T-cell (primary cell): ENCODE measurements at places on chromosomes 11 and 22. TPM values are rescaled to one million over a fixed set of nuclear protein-coding genes. Genes with fewer than 3 reads are reported as not detected.

DNA sequence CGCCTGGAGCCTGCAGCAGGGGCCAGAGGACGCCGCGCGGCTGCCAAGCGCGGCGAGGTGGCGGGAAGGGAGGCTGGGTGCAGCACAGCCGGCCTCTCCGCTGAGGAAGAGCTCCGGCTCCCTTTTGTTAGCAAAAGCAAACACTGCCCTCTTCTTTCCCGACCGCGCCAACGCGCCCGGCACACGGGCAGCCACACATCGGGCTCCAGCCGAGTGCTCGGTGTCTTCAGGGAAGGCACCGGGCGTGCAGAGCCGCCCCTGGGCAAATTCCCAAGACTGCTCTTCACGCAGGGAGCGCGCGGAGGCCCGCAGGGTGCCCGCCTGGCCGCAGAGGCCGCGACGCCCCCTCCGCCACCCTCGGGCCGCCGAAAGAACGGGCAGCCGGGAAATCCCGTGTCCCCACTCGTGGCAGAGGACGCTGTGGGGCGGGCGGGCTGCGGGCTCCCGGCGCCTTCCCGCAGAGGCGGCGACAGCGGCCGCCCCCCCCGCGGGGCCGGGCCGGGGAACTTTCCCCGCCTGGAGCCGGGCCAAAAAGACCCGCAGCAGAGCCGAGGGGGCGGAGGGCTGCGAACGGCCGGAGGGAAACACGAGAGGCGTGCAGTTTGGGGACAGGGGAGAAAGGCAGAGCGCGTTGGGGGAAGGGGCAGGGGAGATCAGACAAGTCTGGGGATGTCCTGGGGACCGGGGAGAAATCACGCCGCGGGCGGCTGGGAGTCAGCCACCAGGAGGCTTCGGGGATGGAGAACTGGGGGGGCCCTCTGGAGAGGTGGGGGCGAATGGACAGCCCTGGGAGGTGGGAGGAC, 931 bp downstream of the CADM1 start:
- DNase-seq, result no peak

DNA sequence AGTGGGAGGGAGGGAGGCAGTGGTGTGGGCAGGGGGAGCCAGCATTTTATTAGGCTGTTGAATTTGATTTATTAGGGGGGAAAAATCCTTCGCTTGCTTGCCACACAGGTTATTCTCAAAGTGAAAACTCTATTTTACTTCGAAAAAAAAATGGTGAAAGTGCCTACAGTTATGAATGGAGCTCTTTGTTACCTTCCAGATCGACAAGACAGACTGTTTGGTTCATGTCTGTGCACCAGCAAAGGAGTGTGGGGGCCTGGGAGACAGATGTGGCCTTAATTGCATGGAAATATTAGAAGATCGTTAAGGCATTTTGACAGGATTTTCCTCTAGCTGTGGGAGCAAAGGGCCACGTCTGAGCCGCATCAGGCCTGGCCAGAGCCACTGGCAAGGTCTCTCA, 45.7 kb downstream of the FLI1 start:
- DNase-seq, result no peak

DNA sequence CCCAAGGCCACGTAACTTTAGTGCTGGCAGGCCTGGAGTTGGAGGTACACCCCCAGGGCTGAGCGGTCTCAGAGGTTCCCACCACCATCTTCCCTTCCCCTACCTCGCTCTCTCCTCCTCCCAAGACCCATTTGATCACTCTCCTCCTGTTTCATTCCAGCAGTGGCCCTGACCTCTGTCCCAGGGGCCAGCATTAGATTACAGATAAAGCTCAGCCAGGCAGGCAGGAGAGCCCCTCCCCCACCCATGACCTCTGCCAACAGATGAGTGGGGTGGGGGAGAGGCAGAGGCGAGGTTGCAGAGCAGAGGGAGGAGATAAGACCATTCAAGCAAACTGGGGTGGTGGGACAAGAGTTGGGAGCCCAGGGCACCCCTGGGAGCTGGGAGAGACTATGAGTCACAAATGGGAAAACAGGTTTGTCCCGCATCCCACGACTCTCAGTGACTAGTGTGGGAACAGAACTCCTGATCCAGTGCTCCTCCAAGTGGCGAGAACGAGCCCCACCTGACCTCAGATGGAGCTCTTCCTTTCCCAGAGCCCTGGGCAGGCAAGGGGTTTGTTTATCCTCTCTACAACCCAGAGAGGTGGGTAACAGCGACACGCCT, 367.9 kb downstream of the MN1 start:
- DNase-seq, result no peak

DNA sequence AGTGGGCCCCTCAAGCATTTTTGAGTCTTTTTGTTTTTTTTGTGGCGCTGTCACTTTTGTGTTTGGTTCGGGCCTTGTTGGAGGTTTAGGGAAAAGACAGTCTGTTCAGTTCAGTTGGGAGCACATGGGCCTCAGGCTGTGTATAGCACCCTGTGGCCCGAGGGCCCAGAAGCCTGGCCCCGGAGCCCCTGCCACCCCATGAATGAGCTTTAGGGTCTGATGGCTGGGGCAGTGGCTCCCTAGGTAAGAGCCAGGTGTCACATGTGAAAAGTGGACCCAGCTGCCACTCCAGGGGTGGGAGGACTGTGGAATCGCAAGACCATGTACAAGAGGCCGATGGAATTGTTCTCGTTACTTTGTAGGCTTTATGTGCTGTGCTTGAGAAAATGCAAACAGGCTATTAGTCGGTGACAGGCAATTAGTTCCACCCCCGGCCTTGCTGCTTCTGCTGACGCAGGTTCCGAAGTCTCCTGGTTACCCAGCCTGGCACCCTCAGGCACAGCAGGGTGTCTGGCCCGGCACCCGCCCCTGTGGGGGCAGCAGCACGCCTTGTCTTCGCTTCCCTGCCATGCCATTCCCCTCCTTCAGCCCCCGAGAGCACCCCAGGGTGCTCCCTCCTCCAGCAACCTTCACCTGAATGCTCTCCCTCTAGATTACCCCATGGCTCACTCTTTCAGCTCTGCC, 38.2 kb upstream of the PARVG start:
- DNase-seq, result no peak

DNA sequence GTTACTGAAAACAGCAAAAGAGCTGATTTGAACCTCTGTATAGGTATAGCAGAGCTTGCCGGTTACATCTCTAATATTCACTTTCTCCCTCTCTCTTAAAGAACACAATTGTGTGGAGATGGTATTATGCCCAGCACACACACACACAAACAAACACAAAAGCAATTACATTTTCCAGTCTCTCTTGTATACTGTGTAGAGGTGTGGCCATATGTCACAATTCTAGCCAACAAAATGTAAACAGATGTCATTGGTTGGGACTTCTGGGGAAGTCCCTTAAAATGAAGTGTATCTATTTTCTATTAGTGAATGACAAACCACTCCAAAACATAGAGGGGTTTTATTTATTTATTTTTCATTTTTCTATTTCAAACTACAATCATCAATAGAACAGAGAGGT, 12.8 kb downstream of the KCTD14 start:
- no peak for DNase-seq

DNA sequence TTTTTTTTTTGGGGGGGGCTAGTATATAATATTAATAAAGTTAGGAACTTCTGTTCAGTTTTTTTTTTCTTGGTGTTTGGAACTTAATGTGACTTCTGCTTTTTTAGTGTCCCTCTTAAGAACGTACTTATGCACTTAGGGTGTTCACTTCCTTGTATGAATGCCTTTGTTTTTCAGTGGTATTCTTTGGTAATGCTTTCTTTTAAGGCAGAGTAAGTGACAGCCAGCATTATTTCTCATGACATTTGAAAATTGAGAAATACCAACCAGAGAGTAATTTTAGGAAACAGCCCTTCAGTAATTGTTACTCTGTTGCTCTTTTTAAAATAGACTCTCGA, 2.4 kb downstream of the GRK3 start:
- no peak for DNase-seq

DNA sequence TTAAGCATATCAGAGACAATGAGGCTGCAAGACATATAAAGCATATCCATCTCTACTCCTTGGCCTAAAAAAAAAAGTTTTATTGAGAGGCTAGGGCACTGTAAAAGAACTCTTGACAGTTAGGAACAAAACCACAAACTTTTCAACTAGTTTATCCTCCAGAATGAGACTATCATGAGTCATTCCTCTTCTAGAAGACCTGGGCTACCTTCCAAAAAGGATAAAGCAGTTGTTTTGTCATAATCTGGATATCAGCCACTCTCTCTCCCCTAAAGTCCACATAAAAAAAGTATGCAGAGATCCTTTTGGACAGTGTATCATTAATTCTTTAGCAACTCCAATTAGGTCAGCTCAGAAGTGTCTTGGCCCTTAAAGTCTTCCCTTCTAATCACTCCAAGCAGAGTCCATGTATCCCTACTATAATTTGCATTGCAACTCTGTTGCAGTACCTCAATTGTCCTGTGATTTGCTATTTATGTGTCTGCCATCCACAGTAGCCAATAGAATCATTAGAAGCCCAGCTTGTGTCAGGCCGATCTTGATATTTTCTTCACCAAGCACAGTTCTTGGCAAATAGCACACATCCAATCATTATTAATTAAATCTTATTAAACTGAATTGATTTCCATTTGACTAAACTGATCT, 10.4 kb downstream of the OR51T1 start:
- no peak for DNase-seq

GRCh38 chr11:60831501-60832079, 10.3 kb upstream of the CCDC86 start:
- no peak for DNase-seq

- DNase-seq, result no peak
These were observed 7.0 kb downstream of the CD3E start for GRCh38 chr11:118311518-118311917.

- DNase-seq, result no peak
These were observed 13.1 kb downstream of the KCNJ5 start for GRCh38 chr11:128904303-128904655.

DNA sequence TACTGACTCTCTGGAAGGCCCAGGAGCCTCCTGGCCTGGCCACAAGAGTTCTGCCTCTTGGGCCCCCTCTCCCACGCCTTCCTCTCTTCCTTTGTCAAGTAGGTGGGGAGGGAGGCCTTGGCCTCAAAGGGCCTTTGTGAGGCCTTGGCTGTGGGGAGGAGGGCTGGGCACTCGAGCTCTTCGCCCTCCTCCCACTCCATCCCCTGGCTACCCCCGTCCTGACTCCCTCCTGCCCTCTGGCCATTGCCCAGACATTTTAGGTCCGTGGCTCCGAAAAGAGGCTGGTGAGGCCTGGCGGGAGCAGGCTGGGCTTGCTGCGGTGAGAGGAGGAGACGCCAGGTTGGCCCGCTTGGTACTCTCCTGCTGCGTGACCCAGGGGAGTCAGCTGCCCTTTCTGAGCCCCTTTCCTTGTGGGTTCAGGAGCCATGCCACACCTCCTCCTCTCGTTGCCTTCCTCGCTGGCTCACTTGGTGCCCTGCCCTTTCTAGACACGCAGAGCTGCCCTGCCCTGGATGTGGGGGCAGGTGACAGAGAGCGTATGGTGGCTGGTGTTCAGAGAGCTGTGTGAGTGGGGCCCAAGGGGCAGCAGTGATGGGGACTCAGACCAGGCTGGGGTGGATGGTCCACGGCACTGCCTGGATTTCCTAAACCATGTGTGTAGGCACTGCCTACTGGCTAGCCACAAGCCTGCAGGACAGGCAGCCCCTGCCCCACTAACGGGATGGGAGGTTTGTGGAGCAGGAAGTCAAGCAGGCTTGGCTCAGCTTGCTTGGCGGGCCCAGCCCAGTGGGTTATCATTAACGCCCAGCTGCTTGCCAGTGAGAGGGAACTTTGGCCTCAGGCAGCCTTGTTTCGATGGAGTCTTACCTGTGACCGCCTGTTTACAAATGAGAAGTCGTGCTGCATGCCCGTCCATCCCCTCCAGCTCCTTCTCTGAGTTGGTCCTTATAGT, 15.8 kb upstream of the OMP start:
- no peak for DNase-seq

GRCh38 chr11:3139086-3139440, 26.0 kb downstream of the OSBPL5 start:
- no peak for DNase-seq

- no peak for DNase-seq
These were observed 388.2 kb downstream of the TMEM135 start for GRCh38 chr11:87425943-87426342.

GRCh38 chr11:117950301-117950700, 21.1 kb upstream of the TMPRSS13 start:
- peak; percentile 73 for DNase-seq

GRCh38 chr11:76939219-76939631, 78.5 kb downstream of the ACER3 start:
- no peak for DNase-seq

DNA sequence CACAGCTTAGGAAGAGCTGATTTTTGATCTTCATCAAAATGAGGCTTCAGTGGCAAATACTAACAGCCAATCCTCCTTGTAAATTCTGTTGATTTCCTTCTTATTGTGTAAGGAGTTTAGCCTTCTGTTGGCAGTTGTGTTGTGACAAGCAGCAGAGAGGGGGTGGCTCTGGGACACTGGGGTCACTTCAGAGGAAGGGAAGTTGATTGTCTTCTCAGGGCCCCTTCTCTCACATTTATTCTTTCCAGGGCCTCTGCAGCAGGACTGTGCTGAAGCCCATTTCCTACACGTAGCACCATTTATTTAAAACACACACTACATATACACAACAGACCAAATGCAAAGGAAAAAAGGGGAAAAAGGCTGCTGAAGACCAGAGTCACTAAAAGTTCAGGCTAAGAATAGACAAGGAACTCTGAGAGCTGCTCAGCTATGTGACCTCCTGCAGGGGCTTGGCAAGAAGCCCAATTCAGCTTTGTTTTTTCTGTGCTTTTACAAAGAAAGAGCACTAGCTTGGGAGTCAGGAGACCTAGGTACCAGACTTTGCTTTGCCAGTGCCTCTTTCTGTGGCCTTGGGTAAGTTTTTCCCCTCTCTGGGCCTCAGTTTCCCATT, 28.3 kb upstream of the UPB1 start:
- no peak for DNase-seq

DNA sequence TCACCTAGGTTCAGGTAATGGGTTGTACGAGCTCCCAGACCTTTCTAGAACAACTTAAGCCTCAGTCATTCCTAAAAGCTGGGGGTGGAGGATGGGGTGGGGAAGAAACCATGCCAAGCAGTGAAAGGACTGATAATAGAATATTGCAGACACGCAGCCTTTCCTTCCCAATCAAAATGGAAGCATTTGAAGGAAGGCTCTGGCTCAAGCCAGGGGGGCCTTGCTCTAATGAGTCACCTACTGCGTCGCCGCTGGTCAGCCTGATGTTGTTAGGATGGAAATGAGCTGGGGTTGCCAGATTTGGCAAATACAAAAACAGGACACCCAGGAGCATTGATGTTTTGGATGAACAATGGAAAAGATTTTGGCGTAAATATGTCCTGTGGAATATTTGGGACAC, 6.2 kb downstream of the SYT12 start:
- no peak for DNase-seq

- no peak for DNase-seq
These were observed 3.7 kb downstream of the POLR2L start for GRCh38 chr11:838441-839279.

Gene SCUBE2
- total RNA-seq, result 1.3 TPM

Gene TMEM25
- total RNA-seq, result 31.3 TPM

Gene CRYAB
- total RNA-seq, result 0.38 TPM

Gene SLC29A2
- total RNA-seq, result 14.4 TPM

Gene TRPM5
- total RNA-seq, result 0.22 TPM

Gene RFPL2
- total RNA-seq, result 1.8 TPM
